ENCODE measurements at places on chromosomes 3 and 15.

- no peak overlapping the region for H3K4me3 ChIP-seq
- no peaks in the 10 kb centered on the region for H3K36me3 ChIP-seq
- H3K4me1 ChIP-seq, result peaks cover 34% of the 10 kb centered on the region
- no peak overlapping the region for H3K27ac ChIP-seq
- H3K27me3 ChIP-seq, result no peaks in the 10 kb centered on the region
Measured at GRCh38 chr3:192817053-192817452, 89.7 kb upstream of the FGF12 start.

DNA sequence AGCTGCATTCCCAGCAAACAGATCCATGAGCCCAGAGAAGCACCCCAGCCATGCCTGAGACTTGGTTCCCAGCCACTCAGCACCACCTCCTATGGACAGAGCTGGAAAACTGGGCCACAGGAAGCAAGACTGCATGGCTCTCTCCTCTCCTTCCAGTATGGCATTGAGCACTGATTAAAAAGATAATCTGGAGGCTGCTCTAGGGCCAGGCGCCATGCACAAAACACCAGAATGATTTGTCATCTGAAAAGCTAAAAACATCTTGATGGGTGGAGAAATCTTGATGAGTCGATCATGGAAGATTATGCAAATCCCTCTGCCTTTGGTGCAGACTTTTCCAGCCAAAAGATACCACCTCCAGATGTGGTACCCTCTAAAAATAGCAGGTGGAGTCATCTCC lies 62.7 kb upstream of the MRPS22 start:
- H3K27ac ChIP-seq, result no peak overlapping the region
- DNase-seq, result no peak
- no peaks in the 10 kb centered on the region for H3K36me3 ChIP-seq

- H3K36me3 ChIP-seq, result peaks cover 1% of the 10 kb centered on the region
- no peak overlapping the region for H3K4me3 ChIP-seq
- H3K4me1 ChIP-seq, result peaks cover 4% of the 10 kb centered on the region
- no peak overlapping the region for H3K27ac ChIP-seq
- H3K27me3 ChIP-seq, result no peaks in the 10 kb centered on the region
- DNase-seq, result no peak
Measured at GRCh38 chr3:58835086-58835485, 168.5 kb upstream of the FAM3D start.

- H3K36me3 ChIP-seq, result no peaks in the 10 kb centered on the region
- H3K4me3 ChIP-seq, result peak overlapping the region; percentile 77
- no peaks in the 10 kb centered on the region for H3K27me3 ChIP-seq
- peak overlapping the region; percentile 83 for H3K27ac ChIP-seq
- peaks cover 10% of the 10 kb centered on the region for H3K4me1 ChIP-seq
Measured at GRCh38 chr3:51974277-51974962, 444 bp upstream of the ABHD14A start.

- no peak for DNase-seq
- H3K27ac ChIP-seq, result no peak overlapping the region
- H3K4me3 ChIP-seq, result no peak overlapping the region
- peaks cover 3% of the 10 kb centered on the region for H3K4me1 ChIP-seq
Measured at GRCh38 chr15:33104212-33104611, 90.3 kb downstream of the FMN1 start.

GRCh38 chr3:128383316-128384235 lies 83.1 kb downstream of the DNAJB8 start:
- peaks cover 25% of the 10 kb centered on the region for H3K27me3 ChIP-seq
- peaks cover 11% of the 10 kb centered on the region for H3K4me1 ChIP-seq
- H3K4me3 ChIP-seq, result no peak overlapping the region
- no peak overlapping the region for H3K27ac ChIP-seq
- H3K36me3 ChIP-seq, result peaks cover 2% of the 10 kb centered on the region
- no peak for DNase-seq

DNA sequence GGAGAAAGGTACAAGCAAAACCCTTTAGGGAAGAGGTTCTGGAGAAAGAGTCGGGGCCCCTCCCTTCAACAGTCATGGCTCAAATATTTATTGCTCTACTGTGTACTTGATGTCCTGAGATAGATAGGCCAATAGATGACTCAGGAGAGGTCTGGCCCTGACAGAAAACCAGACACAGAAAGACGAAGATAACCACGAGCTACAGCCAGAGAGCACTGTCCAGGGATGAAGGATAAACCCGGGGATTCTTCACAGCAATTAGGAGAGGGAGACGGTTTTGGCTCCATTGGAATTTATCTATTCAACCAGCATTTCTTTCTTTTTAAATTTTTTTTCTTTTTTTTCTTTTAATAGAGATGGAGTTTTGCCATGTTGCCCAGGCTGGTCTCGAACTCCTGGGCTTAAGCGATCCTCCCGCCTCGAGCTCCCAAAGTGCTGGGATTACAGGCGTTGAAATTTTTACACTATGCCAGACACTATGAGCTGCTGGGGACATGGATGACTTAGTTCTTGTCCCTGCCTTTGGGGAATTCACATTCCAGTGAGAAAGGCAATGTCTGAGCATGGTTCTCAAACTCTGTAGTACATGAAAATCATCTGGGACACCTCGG lies 4.6 kb upstream of the CIDEC start:
- H3K4me3 ChIP-seq, result no peak overlapping the region
- no peak overlapping the region for H3K27ac ChIP-seq
- H3K36me3 ChIP-seq, result no peaks in the 10 kb centered on the region
- H3K27me3 ChIP-seq, result peaks cover 3% of the 10 kb centered on the region
- DNase-seq, result no peak

- H3K27me3 ChIP-seq, result peaks cover 3% of the 10 kb centered on the region
- no peaks in the 10 kb centered on the region for H3K4me1 ChIP-seq
- DNase-seq, result no peak
- H3K36me3 ChIP-seq, result peaks cover 3% of the 10 kb centered on the region
- no peak overlapping the region for H3K27ac ChIP-seq
Measured at GRCh38 chr3:182105875-182106274, 394.1 kb downstream of the SOX2 start.

GRCh38 chr15:72998226-72998625 lies 54.0 kb upstream of the NEO1 start:
- no peak overlapping the region for H3K4me3 ChIP-seq
- H3K27me3 ChIP-seq, result no peaks in the 10 kb centered on the region
- H3K27ac ChIP-seq, result no peak overlapping the region
- peaks cover 7% of the 10 kb centered on the region for H3K4me1 ChIP-seq
